ENCODE measurements at places on chromosomes 7 and 10.

- DNase-seq = no peak
These were observed 32.9 kb upstream of the JCAD start for GRCh38 chr10:30092151-30092790.

DNA sequence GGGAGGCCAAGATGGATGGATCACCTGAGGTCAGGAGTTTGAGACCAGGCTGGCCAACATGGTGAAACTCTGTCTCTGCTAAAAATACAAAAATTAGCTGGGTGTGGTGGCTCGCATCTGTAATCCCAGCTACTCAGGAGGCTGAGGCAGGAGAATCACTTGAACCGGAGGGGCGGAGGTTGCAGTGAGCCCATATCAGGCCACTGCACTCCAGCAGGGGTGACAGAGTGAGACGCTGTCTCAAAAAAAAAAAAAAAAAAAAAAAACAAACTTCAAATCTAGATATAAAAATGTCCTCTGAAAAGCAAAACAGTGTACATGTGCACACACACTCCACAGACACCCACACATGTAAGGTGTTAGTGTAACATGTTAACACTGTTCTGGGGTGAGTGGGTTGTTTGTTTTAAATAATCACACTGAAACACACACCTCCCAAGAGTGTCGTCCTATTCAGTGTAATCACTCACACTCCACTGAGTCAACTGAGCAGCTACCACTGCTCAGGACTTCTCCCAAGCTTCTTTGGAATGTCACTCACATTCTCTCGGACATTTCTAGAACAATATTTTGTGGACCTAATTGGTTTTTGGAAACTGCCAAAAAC lies 12.8 kb upstream of the RGS10 start:
- no peak for DNase-seq

DNA sequence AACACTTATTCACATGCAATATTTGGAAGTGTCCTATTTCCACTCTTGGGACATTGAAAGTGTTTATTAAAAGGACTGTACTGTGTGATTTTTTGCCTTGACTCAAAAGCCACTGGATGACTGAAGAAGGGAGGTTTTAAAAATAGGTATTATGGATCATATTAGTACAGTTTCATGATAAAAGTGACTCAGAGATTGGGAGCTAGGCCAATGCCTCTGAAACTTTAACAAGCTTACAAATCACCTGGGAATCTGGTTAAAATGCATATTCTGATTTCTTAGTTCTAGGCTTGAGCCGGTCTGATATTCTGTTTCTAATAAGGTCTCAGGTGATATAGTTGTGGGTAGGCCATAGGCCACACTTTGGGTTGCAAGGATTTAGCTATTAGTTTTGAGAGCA lies 191.2 kb downstream of the PLXDC2 start:
- no peak for DNase-seq

DNA sequence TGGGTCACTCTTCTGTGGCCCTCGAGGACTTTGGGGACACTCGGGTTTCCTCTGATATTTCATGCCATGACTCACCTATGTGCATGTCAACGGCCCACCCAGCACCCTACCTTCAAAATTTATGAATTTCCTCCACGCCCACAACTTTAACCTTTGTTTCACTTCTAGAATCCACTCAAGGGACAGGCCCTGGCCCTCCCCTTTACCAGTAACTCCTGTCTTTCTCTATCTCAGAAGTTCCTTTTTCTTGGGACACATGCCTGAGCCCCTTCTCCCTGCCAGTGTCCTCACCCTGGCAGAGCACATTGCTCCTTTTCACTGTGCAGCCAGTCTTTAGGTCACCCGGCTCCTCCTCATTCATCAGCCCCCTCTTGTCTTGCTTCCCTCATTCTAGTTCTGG lies 282.5 kb upstream of the KLF6 start:
- DNase-seq = no peak

GRCh38 chr10:12420530-12421120 lies 71.3 kb downstream of the CAMK1D start:
- DNase-seq = no peak

GRCh38 chr7:3980300-3980643 lies 679.2 kb downstream of the SDK1 start:
- DNase-seq = peak; percentile 41

- DNase-seq = no peak
These were observed 160.8 kb downstream of the IMMP2L start for GRCh38 chr7:111401516-111401915.

GRCh38 chr10:69558559-69558958 lies 14.7 kb downstream of the NEUROG3 start:
- DNase-seq = no peak

DNA sequence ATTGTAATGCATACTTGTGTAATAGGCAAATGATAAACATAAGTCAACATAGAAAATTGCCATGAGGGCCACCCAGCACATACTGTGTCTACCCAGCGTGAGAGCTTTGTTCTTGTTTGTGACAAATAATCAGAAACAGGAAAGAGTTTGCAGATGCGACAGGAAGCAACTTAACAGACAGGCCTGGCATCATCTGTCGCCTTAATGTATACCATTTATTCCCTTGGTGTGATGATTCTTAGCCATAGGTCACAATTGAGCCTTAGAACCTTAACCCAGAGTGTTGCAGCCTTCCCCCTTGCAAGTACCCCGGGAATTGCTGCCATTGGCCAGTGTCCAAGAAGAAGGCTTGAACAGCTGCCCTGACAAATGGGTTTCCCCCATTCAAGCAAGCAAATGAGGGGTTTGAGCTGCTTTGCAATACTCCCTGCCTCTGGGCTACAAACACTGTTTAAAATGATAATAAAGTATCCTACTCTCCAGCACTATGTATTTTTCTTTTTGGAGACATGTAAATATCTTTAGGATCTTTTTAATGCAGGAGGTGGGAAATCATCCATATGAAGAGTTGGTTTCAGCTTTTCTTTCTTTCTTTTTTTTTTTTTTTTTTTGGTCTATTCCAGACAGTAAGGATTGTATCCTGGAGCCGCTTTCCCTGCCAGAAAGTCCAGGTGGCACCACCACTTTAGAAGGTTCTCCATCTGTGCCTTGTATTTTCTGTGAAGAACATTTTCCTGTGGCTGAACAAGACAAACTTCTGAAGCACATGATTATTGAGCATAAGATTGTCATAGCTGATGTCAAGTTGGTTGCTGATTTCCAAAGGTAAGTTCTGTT lies 80.0 kb downstream of the ZNF277 start:
- DNase-seq = no peak

GRCh38 chr7:27359181-27360125 lies 116.9 kb downstream of the EVX1 start:
- no peak for DNase-seq

DNA sequence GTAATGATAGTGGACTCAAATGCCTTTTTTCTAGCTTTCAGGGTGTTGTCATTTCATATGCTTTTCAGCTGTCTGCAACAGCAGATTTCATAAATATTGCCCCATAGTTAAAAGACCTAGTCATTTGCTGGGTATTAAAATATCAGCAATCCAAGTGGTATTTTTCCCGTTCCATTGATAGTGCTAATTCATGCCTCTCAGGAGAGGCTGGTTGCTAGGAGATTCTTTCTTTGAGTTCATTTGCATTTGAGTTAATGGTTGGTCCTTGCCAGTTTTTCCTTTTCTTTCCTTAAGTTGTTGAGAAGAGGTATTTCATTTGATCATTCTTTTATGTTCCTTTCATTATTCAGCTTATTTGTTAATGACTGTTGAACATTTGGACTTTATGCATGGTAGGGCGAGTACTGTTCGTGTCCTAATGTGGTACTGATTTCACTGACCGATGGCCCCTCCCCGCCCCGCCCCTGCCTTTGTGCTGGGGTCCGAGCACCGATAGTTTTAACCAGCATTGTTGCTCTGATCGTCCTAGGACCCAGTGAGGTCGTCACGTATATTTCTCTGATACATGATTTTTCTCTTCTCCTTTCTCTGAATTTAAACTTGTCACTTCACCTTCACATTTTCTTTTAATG lies 128.6 kb downstream of the CCNY start:
- DNase-seq = no peak

DNA sequence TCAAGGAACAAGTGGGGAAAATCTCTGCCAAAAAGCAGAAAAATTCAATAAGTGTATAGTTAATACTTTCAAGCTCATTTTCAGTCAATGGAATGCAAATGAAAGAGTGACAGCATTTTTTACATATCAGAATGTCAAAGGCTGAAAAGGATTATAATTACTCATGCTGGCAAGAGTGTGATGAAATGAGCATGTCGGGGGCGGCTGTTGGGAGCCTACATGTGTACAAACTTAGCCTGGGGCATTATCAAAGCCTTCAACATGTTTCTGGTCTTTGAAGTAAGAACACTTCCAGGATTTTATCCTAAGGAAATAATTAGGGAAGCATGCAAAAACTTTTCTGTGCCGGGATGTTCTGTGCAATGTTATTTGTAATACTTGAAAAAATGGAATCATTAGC lies 221.7 kb upstream of the LYZL1 start:
- no peak for DNase-seq

DNA sequence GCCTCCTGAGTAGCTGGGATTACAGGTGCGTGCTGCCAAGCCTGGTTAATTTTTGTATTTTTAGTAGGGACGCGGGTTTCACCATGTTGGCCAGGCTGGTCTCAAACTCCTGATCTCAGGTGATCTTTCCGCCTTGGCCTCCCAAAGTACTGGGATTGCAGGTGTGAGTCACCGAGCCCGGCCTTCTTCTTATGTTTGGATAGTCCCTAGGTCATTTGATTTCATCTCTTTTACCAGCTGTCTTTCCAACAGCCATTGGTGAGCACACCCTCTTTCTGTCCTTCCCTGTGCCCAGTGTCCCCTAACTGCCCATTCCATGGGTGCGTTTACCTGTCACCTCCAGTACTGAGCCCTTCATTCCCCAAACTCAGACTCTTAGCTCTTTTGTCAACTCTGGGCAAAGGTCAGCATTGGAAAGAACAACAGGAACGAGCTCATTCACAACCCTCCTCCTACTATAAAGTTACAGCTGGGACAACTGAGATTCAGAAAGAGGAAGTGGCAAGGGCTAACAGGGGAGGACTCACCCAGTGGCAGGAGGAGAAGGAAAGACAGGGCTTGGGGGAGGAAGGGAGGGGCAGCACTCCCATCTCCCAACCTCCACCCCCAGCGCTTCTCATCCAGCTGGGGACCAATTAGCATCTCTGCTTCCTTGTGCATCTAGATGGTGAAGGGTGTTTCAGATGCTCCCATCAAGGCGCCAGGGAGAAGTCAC lies 5.6 kb downstream of the SSC4D start:
- DNase-seq = no peak

DNA sequence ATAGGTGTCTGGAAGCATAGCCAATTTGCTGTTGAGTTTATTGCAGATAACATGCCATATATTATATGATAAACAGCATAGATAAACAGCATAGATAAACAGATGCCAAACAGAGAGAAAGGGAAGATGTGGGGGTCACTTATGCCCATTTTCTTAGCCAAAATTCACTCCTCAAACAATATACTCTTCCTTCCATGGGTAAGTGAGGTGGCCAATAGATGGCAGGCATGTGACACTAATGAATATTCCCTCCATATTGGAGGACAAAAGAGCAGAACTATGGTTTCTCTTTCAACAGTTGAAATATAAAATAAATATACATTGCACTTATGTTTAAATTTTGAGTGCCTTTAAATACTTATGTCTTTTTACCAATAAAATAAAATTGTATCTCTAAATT lies 1212.8 kb downstream of the REEP3 start:
- DNase-seq = no peak

GRCh38 chr10:1020460-1020859 lies 5.2 kb downstream of the IDI2 start:
- no peak for DNase-seq

DNA sequence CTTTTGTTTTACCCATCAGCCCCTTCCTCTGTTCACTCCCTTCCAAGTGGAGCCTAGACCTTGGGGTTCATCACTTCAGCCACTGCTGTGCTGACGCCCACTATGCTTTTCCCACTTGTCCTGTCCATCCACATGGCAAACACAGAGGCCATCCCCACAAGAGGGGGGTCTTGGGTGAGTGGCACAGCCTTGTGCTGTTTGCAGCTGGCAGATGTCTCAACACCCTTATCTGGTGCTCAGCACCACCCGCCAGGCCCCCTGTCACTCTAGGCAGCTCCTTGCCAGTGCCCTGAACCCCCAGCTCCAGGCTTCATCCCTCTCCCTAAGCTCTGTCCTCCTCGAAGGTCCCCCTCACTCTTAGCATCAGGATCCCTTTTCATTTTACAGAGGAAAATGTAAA lies 13.1 kb downstream of the BLVRA start:
- no peak for DNase-seq

- no peak for DNase-seq
These were observed 56.7 kb downstream of the DLG5 start for GRCh38 chr10:77869626-77870420.

- peak; percentile 81 for DNase-seq
These were observed 29.2 kb upstream of the PROSER2 start for GRCh38 chr10:11793762-11794479.

DNA sequence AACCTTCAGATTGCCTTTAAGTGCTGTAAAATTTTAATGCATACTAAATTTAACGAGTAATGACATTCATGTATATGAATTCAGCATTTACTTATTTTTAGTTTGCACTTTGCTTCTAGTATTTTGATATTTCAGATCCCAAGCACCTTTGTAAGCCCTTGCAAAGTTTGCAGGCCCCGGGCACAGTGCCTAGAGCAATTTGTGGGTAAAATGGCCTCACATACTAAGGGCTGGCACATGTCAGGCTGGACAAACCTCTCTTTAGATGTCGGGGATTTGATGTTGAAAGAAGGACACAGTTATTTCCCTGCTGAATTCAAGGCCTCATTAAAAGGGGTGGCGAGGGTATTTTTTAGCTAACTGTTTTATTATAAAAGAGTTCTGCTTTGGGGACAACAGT lies 270.3 kb upstream of the HABP2 start:
- no peak for DNase-seq

- no peak for DNase-seq
These were observed 702 bp upstream of the INSYN2A start for GRCh38 chr10:127197154-127197432.

- DNase-seq = no peak
These were observed 574.6 kb upstream of the GALNT17 start for GRCh38 chr7:70557338-70557737.

GRCh38 chr7:41439515-41439879 lies 263.4 kb downstream of the INHBA start:
- no peak for DNase-seq

- DNase-seq = no peak
These were observed 27.6 kb upstream of the CTNNA3 start for GRCh38 chr10:67723601-67724000.

DNA sequence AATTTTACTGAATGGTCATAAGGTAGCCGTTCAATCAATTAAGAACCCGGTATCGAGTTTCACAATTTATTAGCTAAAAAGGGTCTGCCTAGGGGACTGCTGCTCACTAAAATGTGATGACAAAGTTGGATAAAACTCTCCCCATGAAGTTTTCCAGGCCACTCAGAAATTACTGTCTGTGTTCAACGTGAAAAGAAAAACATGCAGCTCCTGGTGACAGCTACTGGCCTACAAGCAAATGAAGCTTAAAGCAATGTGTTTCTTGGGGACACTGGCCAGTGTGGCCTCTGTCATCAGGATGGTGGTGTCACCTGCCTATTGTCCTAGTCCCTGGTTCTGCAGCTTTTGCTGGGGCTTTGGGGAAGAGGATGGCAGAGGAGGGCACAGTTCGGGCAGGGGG lies 222.6 kb downstream of the WDR11 start:
- DNase-seq = no peak

Data from ELF-1 (cell line).